ENCODE measurements at places on chromosomes 13 and 19.

- DNase-seq: peak; percentile 87
Observed at GRCh38 chr19:53394522-53394973, 401 bp upstream of the ZNF765 start.

- DNase-seq: no peak
Observed at GRCh38 chr13:51096131-51096530, 14.9 kb downstream of the C13orf42 start.

- peak; percentile 7 for DNase-seq
Observed at GRCh38 chr13:87042946-87043345, 628.2 kb upstream of the SLITRK5 start.

DNA sequence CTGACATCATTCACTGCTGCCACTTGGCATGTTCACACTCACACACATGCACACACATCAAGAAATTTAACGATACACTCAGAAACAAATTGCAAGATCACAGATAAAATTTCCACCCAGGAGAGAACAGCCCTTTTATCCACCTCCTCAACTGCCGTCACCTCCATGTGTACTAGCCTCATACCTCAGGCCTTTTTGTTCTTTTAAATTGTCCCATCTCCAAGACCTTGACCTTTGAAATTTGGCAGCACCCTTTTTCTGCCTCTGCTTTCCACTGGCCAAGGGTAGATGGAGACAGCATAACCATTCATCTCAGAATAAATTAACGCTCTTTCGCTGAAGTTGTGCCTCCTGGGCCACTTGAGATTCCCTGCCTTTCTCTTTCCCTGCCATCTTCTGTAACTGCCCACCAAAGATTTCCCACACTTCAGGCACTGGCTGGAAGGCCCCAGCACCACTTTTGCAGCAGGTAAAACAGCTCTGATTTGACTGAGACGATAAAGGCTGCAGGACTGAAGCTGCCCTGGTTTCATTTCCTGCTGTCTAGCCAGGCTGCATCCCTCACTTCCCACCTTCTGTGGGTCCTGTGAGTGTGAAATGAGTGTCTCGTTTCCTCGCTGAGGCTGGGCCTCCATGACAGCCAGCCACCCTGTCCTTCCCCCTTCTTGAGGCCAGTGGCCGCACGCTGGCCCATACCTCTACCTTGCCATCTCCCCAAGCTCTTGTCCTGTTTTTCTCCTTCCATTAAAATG, 39.3 kb downstream of the MBNL2 start:
- no peak for DNase-seq

- no peak for DNase-seq
Observed at GRCh38 chr19:3669947-3670795, 30.1 kb downstream of the PIP5K1C start.

DNA sequence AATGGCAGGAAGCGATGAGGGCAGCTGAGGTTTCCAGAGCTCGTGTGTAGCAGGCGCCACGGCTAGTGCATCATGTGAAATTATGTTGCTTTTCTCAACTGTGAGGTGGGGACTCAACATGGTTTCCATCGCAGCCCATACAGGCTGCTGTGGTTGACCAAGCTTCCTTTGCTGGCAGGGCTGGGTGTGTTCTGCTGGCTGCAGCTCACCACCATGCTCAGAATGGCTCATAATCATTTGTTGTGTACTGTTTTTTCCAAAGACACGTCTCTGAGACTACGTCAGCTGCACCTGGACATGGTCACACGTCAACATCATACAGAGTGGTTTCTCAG, 16.1 kb upstream of the RASA3 start:
- DNase-seq: peak; percentile 84

GRCh38 chr19:18443406-18443805, 5.5 kb upstream of the ISYNA1 start:
- DNase-seq: no peak

DNA sequence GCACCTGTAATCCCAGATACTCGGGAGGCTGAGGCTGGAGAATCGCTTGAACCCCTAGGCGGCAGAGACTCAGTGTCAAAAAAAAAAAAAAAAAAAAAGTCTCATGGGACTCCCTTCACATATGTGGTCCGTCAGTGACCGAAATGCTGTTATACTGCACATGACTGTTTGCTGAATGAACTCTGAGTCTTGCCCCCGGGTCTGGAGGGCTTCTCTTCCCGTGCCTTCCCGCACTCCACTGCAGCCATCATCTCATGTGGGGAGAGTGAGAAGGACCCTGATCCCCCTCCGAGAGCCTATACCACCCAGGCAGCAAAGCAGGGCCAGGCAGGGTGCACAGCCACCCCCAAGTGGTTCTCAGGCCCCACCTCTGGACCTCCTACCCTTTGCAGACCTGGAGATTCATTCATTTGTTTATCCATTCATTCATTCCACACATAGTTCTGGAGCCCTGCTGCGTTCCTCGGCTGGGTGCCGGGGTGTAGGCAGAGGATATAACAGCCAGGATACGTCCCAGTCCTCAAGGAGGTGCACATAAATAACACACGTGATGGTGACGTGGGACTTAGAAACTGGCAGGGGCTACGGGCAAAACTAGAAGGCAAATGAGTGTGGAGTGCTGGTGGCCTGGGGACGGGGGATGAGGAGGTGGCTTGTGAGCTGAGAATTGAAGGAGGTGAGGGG, 14.2 kb downstream of the NDUFA11 start:
- DNase-seq: peak; percentile 33

- DNase-seq: peak; percentile 89
Observed at GRCh38 chr19:752652-753517, 2.0 kb downstream of the MISP start.

- DNase-seq: no peak
Observed at GRCh38 chr19:16309643-16310042, 15.0 kb upstream of the KLF2 start.

GRCh38 chr13:40149611-40150274, 494.3 kb downstream of the COG6 start:
- DNase-seq: no peak

- no peak for DNase-seq
Observed at GRCh38 chr19:46111376-46111775, 13.1 kb downstream of the IGFL3 start.

DNA sequence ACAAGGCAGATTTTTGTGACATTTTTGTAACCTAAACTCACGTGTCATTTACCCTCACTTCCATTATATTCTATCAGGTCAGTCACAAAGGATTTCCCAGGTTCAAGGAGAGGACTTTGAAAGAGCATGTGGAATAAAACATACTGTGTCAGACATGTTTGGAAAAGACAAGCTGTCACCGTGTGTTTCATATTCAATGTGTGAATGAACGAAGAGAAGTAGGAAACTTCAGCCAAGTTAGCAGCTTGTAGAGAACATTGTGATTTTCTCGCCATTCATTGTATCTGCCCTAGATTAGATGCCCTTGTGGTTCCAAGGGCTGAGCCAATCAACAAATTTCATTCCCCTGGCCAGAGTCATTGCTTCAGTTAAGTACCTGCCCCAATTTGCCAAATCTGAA, 2288.9 kb upstream of the PCDH20 start:
- no peak for DNase-seq

DNA sequence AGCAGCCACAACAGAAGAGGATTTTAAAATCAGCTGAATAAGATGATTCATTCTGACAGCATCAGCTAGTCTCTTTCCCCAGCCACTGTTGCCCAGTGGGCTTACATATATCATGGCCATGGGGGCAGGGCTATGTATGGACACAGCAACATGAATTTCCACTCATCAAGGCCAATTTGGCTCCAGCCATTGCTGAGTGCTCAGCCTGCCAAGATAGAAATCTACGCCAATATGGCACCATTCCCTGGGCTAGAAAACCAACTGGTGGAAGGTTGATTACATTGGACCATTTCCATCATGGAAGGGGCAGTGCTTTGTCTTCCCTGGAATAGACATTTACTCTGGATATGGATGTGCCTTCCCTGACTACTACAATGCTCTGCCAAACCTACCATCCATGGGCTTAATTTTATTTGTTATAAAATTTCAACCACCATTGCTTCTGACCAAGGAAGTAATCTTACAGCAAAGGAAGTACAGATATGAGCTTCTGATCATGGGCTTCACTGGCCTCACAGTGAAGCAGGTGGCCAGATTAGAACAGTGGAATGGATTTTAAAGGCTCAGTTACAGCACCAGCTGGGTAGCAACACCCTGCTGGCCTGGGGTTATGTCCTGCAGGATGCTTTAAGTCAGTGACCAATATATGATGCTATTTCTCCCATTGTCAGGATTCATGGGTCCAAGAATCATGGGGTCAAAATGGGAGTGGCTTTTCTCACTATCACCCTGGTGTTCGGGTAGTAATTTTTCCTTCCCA, 9.8 kb upstream of the ALOX5AP start:
- no peak for DNase-seq

DNA sequence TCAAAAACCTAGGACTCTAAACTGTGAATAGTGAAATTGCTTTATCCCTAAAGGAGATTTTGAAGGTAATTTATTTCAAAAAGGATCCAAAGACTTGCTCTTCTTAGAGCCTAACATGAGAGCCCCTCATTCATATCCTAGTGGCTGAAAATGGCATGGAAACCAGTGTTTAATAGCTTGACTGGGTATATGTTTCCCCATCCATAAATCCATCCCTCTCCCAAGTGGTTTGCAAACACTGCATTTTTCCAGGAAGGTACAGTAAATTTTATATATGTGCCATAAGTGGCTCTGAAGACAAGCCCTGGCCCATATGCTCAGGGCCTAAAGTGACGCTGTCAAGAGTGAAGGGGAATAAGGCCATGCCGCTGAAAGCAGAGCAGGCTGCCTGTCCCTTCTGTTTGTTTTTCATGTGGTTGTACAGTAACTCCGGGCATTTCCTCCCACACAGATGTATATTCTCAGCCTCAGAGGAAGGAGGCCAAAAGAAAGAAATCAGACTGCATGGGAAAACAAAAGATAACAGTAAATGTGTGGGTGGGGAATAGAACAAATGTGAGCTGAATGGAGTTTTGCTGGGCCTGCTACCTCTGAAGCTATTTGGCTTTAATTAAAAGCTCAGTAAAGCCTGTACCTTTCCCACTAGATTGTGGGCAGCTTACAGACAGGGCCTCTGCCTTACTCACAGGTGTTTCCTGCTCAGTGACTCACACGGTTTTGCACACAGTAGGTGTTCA, 181.9 kb downstream of the PCDH9 start:
- peak; percentile 16 for DNase-seq

DNA sequence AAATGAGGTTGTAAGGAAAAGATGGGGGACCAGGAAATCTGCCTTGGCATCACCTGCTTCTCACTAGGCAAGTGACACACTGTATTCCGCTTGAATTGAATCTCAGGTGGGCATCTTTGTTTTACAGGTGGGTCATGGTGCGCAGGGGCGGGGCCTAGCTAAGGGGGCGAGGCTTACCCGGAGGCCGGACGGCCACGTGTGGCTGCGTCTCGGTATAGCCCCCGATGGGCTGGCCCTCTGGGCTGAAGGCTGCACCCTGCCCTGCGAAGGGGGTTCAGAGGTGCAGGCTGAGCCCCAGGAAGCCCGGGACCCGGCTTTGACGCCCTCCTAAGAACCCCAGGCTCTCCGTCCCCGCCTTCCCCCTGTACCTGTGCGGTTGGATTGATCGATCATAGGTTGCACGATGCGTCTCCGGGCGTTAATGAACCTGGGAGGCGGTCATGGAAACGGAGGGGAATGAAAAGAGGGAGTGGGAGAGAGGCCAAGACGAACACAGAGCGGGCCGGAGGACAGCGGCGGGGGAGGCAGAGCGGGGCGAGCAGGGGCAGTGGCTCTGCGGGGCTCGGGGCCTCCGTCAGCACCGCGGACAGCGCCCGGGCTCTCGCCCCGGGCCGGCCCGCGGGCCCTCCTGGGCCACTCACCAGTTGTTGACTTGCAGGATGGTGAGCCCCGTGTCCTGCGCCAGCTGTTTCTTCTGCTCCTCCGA, 12.5 kb downstream of the MEIS3 start:
- DNase-seq: peak; percentile 37

GRCh38 chr19:15091918-15092753, 10.1 kb downstream of the OR1I1 start:
- peak; percentile 78 for DNase-seq

- DNase-seq: no peak
Observed at GRCh38 chr19:48246101-48246500, 9.6 kb downstream of the CARD8 start.

DNA sequence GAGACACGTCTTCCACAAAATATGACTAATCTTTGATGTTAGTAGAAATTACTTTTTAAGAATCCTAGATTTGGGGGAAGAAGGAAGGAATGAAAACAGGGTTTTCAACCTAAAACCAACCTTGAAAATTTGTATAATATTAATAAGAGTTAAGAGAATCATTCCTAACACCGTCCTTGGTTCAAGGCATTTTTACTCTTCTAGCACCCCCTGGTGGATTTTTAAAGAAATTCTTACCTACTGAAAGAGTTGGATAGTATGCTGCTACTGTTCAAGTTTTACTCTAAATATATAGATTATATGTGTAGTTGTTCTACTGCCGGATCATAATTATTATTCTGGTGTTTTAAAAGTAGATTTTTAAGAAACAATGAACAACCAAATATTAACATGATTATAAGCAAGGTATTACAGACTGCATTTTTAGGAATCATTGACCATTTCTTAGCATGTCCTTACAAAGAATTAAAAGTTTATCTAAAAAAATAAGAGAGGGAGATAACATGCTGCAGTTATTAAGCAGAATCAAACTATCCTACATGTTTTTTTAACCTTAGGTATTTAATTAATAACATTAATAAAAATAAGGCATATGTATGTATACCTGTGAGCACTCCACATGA, 7.4 kb upstream of the SLITRK6 start:
- DNase-seq: peak; percentile 55

GRCh38 chr13:44680746-44681355, 104.7 kb upstream of the TSC22D1 start:
- DNase-seq: no peak

- peak; percentile 80 for DNase-seq
Observed at GRCh38 chr19:54266133-54266532, 9.1 kb upstream of the LILRB5 start.

DNA sequence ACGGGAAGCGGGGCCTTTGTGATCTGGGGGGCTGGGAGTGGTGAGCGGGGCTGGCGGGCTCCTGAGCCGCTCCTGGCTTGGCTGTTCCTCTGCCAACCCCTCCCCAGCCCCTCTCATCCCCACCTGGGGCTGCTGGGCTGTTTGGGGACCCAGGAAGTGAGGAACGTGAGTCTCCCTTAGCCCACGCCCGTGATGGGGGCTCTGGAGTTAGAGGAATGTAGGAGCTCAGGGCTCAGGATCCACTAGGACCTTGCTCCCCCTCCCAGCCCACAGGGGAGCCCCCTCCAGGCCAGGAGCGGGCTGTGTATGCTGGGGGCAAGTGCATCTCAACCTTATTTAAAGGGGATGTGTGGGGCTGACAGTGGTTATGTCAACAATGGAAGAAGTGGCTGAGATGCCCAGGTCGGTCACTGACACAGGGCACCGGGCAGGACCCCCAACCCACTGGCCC, 134.1 kb downstream of the URI1 start:
- DNase-seq: no peak

- peak; percentile 99 for DNase-seq
Observed at GRCh38 chr19:38263689-38264485, 486 bp upstream of the SPINT2 start.

Data from DMS53 (cell line).